EL (cell line): ENCODE measurements at places on chromosomes 16 and 17.

- no peak for DNase-seq
These were observed 19.8 kb downstream of the ZNF385C start for GRCh38 chr17:42078396-42079043.

DNA sequence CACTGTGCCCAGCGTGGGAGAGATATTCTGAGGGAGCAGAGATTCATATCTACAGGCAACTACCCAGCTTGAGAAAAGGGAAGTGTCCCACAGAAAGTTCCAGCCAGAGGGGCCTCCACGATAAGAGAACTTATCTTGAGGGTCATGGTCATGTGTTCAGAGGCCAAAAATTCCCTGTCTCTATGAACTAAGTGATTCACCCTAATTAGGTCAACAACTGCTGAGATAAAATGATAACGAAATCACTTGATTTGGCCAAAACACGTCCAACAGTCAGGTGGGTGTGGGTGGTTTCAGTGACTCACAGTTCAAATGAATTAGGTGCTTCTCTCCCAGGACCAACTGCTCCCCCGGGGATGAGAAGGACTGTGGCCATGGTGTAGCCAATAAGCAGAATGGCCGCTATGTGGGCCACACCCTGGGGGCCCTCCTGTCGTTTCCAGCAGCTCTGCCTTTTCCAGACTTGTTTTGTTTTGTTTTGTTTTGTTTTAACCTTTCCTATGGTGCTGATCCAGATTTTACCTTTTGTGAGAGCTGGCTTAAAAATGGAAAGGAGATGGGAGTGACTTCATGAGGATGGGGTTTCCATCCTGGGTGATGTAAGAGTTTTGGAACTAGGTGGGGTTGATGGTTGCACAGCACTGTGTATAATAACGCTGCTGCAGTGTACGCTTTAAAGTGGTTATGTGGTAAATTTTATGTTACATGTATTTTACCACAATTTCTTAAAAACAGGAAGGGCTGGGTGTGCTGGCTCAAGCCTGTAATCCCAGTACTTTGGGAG lies 8.7 kb downstream of the DNAI2 start:
- no peak for DNase-seq

DNA sequence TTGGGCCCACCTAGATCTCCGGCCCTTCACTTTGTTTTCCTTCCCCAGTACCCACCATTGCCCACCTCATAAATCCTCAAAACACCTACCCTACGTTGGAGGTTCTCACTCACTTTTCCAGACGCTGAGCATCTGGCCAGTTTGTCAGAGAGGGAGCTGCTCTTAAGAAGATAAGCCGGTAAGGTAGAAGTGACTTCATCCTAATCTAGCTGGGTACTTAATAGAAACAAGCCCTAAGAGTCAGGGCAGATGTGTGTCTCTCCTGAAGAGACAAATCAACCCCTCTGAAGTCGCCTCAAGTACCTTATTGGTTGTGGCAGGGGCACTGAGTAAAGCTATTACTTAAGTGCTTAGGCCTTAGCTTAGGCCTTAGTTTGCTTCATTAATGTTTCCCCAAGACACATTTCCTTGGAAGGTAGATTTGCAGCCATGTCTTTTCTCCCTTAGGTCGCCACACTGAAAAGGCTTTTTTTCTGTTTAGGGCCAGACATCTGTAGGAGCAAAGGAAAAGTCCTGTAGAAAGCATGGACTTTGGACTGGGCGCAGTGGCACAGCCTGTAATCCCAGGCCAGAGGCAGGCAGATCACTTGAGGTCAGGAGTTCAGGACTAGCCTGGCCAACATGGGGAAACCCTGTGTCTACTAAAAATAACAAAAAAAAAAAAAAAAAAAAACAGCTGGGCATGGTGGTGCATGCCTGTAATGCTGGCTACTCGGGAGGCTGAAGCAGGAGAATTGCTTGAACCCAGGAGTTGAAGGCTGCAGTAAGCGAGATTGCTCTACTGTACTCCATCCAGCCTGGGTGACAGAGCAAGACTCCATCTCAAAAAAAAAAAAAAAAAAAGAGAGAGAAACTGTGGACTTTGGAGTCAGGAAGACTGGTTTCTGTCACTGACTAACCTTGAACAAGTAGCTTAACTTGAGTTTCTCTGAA lies 1.0 kb downstream of the TACO1 start:
- peak; percentile 9 for DNase-seq

GRCh38 chr16:20333120-20333519 lies 5.8 kb upstream of the GP2 start:
- DNase-seq = no peak

- no peak for DNase-seq
These were observed 21.8 kb upstream of the GNG13 start for GRCh38 chr16:822174-822908.

- no peak for DNase-seq
These were observed 13.4 kb downstream of the FLYWCH1 start for GRCh38 chr16:2924901-2925755.

GRCh38 chr16:19703172-19703889 lies 14.7 kb downstream of the KNOP1 start:
- DNase-seq = no peak

DNA sequence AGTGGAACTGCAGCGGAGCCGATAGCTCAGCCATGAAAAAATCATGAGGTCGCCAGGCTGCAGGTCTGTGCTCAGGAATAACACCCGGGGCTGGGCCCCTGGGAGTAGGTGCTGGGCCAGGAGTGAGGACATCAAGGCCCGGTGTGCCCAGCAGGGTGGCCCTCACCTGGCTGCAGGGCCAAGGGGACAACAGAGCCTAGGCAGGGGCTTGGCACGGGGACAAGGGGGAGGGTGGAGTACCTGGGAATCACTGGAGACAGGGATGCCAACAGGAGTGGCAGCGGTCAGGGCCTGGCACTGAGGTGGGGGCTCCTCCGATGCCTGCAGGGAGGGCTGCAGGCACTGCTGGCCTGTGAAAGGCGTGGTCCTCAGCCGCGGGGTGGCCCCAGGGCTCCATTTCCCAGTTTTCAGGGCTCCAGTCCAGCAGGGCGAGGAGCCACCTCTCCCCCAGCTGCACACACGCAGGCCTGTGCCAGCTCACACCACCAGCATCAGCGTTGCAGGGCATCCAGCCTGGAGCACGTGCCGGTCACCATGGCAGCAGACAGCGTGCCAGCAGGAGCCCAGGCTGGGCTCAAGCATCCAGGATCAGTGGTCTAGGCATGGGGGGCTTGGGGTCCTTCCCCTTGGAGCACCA lies 4.7 kb upstream of the FSCN2 start:
- no peak for DNase-seq

DNA sequence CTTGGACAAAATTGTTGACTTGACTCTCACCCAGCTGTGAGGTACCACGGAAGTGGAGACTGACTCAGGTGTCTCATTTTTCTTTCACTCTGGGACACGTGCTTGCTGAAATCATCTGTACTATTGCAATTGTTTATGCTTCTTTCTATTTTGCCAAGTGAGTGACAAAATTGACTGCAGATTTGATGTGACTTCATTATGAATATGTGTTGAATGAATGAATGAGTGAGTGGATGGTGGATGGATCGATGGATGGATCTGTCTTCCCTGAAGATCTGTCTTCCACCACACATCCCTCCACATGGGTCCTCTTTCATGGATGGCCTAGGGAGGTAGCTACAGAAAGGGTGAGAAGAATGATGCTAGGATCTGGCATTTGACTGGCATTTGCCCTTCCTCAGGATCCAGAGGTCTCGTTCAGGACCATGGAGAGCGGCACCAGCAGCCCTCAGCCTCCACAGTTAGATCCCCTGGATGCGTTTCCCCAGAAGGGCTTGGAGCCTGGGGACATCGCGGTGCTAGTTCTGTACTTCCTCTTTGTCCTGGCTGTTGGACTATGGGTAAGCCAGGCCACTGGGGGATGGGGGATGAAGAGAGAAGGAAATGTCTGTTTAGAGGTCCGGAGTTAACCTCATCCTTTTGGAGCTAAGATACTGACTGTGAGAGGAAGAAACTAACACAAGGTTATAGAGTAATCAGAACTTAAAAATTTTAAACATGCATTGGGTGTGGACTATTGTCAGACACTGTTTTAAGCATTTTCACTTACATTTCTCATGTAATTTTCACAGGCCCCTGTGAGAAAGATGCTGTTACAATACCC lies 12.7 kb downstream of the SLC5A11 start:
- DNase-seq = peak; percentile 56

DNA sequence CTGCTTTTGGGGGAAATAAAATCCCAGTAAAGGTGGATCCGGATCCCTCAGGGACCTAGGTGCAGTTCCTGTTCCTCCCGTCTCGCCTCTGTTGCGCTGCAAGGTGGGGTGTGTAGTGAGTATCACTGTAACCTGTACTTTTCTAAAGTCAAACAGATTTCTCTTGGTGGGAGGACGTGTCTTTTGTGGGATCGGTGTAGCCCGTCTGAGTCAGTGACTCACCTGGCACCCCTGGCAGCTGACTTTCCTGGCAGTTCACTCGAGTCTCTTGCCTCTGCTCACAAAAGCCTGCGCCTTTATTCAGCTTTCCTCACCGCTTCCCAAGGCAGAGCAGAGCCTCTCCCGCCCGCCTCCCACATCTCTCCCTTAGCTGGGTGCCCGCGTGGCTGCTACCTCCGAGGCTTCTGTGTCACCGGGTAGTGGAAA lies 85.7 kb downstream of the CMIP start:
- no peak for DNase-seq

GRCh38 chr16:69711115-69711740 lies 15.1 kb downstream of the NQO1 start:
- DNase-seq = peak; percentile 68

GRCh38 chr17:46977750-46978488 lies 1.1 kb downstream of the RPRML start:
- DNase-seq = no peak

DNA sequence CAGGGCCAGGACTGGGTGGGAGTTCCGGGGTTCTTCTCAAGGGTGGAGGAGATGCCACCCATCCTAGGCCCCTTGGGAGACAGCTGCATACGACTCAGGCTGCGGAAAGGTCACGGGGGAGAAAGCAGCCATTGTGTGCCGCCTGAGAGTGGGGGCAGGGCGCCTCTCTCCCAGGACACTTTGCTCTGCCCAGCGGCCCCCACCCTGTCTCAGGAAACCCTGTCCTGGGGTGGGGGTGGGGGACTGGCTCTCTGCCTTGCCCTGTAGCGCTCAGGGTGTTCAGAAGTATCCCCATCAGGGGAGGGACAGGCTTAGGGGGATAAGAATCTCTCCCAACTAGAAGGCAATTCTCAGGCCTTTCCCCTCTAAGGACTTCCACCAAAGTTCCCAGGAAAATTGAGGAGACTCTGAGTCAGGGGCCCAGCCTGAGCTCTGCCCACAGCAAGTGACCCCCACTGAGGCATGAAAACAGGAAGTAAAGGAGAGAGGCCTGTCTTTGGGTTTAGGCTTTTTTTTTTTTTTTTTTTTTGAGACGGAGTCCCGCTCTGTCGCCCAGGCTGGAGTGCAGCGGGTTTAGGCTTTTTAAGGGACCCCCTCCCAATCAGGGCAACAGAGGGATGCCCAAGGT lies 4.9 kb downstream of the GIT1 start:
- no peak for DNase-seq

DNA sequence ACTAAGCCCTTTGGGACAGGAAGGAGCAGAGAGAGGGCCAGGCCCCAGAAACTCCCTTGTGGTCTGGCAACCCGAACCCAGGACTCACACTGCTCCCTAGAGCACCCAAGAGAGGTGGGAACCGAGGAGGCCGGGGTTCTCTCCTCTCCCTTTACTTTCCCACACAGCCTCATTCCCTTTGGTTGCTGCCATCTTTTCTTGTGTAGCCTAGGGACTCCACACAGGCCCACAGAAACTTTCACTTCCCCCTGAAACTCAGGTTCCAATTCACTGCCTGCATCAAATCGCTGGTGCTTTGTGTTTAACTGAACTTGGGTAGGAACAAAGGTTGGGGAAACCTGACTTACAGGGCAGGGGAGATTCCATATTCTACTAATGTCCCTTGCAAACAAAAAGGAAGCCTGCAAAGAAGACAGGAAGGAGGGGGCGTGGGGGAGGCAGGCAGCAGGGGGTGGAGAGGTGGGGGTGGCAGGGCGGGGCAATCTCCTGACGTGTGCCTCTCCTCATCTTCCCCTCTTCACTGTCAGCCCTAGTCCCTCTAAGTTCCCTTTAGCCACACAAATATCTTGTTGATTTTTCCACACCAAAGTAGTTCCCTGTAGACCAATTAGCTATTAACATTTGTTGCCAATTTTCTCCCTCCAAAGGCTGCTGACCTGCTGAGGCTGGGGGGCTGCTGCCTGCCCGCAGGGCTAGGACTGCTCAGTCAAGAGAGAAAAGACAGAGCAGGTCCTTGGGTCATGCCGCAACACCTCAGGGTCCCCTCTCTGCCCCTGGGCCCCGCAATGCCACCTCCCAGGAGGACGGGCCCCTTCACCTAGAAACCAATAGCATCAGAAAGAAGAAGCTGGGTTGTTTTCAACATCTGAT lies 8.0 kb downstream of the ST3GAL2 start:
- no peak for DNase-seq

DNA sequence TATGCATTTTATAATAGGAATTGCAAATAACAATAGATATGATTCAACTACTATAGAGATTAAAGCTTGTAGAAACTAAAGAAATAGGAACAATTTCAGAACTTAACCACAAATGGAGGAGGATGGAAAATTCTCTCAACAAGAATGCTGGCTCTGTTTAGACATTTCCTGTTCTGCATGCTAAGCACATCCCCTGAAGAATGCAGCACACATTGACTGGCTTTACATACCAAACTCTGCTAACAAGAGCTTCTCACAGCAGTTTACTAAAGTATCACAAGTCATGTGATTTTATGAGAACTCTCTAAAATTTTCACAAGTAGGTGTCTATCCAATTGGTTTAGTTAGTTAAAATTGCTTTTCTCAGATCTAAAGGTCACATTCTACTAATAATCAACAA lies 85.2 kb downstream of the SPAG9 start:
- DNase-seq = peak; percentile 63

- DNase-seq = no peak
These were observed 470 bp upstream of the GGT6 start for GRCh38 chr17:4560837-4561256.

GRCh38 chr17:19384723-19385391 lies 2.1 kb downstream of the MFAP4 start:
- DNase-seq = peak; percentile 58

DNA sequence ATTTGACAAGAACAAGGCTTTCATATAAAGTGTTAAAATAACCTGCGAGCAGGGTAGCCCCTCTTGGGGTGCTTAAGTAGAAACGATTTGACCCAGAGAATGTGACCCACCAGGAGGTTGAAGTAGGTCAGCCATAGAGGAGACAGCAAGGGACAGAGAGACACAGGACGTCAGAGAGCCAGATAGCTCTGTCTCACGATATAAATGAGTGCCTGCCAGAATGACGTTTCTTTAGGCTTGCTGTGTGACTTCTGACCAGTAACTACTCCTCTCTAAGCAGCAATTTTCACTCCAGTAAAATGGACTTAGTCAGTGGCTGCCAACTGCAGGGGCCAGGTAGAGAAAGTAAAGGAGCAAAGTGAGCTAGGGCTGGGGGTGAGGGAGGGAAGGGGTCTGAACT lies 473.0 kb upstream of the C16orf82 start:
- DNase-seq = no peak

- no peak for DNase-seq
These were observed at the start of gene PVALEF for GRCh38 chr17:81165246-81166032. Gene PVALEF (plus strand): TSS chr17:81165507. CDS start chr17:81181227, 15,720 bp downstream.

GRCh38 chr17:35717475-35717874 lies 14.0 kb upstream of the RASL10B start:
- DNase-seq = no peak
